CD4-positive, alpha-beta T cell treated with Interleukin-21 for 1 hour (primary cell): ENCODE measurements at places on chromosomes 4 and X.

GRCh38 chrX:74138943-74139342 is 165.0 kb upstream of the ZCCHC13 start:
- DNase-seq = no peak

DNA sequence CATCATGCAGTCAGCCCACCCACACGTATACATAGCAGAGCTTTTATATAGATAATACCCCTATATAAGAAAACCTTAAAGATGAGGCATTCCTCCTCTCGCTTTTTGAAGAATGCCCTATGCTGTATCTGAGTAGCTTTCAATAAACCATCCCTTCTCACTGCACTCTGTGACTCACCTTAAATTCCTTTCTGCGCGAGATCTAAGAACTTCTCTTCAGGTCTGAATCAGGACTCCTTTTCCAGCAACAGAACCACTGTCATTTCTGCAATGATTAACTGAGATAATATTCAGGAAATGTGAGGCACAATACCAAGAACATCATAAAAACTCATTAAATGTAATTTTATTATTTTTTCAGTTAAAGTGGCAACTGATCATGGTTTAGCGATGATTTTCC is 76.4 kb upstream of the DCLK2 start:
- no peak for DNase-seq

- no peak for DNase-seq
Measured at GRCh38 chrX:141443922-141444321, 140.6 kb downstream of the SPANXA1 start.

DNA sequence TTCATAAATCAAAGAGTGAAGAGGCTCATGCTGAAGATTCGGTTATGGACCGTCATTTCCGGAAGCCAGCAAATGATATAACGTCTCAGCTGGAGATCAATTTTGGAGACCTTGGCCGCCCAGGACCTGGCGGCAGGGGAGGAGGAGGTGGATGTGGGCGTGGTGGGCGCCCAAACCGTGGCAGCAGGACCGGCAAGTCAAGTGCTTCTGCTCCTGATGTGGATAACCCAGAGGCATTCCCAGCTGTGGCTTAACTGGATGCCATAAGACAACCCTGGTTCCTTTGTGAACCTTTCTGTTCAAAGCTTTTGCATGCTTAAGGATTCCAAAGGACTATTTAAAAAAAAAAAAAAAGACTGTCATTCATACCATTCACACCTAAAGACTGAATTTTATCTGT is 44.0 kb upstream of the EFNB1 start:
- no peak for DNase-seq

DNA sequence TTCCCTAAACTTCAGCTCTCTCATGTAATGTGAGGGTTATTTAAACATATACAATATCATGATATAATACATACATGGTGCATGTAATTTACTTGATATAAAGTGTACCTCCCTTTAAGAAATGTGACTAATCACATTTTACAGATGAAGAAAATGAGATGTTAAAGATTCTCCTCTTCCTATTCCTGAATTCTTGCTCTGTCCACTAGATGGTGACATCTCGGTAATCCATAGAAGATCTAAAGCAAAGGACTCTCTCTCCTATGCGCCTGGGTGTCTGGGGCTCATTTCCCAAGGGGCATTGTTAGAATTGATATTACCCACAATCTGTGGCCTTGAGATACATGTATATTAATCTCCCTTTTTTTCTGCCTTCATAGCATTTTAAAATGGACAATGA is 804.9 kb downstream of the RAB28 start:
- no peak for DNase-seq

GRCh38 chr4:526189-526909 is 27.3 kb downstream of the PIGG start:
- DNase-seq = no peak

GRCh38 chr4:183111452-183111885 is 12.4 kb downstream of the WWC2 start:
- DNase-seq = no peak

DNA sequence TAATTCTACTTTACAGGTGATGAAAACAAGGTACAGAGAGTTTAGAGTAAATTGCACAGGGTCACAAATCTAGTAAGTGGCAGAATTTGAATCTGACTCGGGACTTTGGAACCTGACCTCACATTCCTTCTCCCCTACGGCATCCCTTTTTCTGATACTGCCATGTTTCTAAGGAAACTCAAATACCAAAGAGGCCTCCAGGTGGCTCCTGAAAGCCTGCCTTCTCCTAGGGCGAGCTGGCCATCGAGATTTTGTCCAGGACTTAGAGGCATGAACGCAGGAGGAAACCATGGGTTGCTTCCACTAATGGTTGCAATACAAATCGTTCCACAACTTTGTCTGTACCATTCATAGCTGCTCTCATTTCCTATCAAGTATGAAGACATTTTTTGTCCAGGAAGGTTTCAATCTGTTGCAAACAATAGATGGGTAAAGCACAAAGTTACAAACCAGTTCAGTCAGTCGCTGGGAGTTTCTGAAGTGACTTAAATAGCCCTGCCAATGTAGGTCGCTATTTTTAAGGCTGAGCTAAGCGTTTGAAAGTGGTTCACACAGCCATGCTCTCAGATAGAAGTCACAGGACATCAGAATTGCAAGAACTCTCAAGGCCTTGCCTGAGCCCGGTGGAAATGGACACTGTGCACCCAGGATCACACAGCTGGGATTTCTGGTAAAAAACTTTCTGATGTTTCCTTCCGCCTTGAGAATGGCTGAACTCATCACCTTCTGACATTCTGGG is 296.6 kb upstream of the PRPS2 start:
- DNase-seq = no peak

DNA sequence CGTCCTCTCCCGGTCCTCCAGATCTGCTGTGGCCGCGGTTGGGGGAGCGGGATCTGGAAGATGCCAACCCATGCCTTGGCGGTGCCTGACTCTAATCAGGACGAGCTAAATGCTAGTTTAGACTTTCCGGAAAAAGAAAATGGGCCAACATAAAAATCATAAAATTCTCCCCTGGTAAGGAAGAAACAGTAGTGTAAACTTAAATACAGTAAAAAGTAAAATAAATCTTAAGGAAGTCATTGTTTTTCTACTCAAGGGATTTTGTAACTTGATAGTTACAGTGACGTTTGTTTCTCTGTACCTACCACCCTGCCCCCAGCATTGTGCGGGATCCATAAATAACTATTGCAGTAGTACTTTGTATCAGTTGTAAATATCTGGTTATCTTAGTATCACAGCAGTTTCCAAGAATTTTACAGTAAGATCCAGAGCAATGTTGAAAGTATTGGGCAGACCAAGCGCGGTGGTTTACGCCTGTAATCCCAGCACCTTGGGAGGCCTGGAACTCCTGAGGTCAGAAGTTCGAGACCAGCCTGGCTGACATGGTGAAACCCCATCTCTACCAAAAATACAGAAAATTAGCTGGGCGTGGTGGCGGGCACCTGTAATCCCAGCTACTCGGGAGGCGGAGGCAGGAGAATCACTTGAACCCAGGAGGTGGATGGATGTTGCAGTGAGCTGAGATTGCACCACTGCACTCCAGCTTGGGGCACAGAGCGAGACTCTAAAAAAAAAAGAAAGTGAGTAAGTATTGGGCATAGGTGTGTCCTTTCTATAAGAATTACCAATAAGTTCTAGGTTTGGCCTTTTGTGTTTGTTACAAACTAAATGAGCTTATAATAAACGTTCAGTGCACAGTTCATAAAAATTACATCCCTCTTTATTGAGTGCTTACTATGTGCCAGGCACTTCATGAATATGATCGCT is 1.0 kb upstream of the PLA2G12A start:
- no peak for DNase-seq

DNA sequence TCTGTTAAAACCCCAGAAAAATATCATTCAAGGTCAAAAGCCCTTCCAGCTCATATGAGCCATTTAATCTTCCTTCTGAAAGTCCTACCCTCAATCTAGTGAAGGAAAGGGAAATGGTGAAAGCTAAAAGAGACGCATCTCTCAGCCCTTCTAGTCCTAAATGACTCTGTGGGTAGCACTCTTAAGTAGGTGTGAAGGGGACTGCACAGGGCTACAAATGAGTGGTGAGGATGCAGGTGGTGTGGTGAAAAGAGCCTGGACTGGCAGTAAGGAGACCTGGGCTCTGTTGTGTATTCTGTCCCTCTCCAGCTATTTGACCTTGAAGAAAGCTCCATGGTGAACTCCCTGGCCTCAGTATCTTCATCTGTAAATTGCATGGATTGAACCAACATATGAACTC is 671.8 kb upstream of the DIPK2B start:
- no peak for DNase-seq

- DNase-seq = no peak
Measured at GRCh38 chr4:168744021-168744420, 247.2 kb downstream of the PALLD start.

- DNase-seq = no peak
Measured at GRCh38 chrX:52031371-52031770, 37.6 kb downstream of the MAGED4B start.

DNA sequence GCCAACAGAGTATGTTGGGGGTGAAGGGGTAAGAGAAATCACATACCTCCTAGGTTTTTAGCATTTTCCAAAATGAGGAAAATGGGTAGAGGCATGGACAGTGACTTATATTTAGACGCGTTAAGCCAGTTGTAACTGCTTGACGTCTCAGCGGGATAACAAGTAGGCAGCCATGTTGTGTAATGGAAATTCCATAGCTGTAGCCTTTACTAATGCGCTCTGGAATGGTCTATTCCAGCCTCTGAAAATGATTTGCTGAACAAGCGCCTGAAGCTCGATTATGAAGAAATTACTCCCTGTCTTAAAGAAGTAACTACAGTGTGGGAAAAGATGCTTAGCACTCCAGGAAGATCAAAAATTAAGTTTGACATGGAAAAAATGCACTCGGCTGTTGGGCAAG is 135.5 kb downstream of the PTTG2 start:
- no peak for DNase-seq

DNA sequence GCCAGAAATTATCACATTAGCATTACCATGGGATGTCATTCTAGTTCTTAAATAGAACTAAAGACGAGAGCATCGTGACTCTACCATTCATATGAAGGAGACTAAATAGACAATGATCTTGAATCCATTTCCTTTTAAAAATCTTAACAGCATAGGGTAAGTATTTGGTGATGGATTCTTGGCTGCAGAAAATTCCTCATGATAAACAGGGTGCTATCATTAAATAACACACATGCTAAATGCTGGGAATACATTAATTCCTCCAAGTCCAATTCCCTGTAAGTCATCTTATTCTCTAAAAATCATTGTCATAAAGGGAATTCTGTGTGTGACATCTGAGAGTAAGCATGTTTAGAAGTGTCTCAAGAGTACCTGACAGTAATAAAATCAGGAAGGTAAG is 470.4 kb upstream of the MAGEB2 start:
- no peak for DNase-seq

DNA sequence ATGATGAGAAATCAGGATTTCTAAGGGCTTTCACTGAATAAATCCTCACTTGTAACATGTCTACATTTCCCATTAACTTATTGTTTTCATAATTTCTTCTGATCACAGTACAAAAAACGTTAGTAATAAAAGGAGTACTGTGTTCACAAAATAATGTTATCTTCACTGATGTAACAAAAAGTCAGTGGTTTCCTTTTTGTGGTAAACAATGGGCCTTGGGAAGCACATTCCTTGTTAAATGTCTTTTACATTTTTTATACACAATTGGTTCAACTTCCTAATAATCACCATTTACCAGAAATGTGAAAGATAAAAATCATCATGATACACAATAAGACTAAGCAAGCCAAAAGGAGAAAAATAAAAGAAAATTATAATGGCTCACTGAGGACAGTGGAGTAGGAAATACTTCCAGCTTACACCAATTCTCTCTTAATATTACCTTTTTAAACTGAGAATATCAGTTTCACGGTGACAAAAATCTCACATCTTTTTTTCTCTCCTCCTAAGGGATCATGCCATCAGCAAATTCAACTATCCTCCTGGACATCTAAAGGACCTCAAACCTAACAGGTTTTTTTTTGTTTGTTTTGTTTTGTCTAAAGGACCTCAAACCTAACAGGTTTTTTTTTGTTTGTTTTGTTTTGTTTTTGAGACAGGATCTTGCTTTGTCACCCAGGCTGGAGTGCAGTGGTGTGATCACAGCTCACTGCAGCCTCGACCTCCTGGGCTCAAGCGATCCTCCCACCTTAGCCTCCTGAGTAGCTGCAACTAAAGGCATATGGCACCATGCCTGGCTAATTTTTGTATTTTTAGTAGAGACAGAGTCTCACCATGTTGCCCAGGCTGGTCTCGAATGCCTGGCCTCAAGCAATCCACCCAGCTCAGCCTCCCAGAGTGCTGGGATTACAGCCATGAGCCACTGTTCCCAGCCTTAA is 57.3 kb downstream of the FRYL start:
- DNase-seq = no peak

DNA sequence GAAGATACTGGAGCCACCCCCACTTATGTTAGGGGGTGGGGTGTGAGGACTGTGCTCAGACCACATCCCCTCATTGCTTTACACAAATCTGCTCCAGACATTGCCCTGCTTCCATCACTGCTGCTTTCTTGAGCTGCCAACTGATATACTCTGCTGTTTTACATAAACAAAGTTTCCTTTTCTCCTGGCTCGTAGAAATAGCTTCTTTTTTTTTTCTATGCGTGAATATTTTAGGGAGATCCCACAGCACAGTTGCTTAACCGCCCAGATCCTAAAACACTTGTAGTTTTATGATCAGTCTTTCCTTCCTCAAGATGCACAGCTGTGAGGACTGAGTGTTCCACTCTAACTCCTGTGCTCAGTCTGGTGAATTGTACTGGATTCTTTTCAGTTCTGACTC is 768.4 kb downstream of the PCDH18 start:
- no peak for DNase-seq

- no peak for DNase-seq
Measured at GRCh38 chrX:67050760-67051159, 411.9 kb upstream of the EDA2R start.

- DNase-seq = no peak
Measured at GRCh38 chrX:31199840-31200114, 127.9 kb upstream of the FTHL17 start.

DNA sequence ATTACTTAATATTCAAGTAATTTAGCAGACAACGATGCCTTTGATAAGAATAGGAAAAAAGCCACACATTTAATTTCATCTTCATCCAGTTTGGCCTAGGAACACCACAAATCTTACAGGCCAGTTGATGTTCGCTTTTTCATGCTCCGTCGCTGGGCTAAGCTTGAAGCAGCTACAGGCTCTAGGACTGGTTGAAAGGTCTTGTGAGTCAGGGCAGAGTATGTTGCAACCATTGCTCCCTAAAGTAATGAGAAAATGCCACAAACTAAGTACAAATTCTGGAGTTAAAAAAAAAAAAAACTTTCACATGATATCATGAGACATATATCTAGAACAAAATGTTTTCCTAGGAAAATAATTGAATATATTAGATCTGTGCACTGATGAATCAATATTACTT is 123.8 kb downstream of the RPS6KA6 start:
- no peak for DNase-seq
